ENCODE measurements at places on chromosomes 4 and X.

DNA sequence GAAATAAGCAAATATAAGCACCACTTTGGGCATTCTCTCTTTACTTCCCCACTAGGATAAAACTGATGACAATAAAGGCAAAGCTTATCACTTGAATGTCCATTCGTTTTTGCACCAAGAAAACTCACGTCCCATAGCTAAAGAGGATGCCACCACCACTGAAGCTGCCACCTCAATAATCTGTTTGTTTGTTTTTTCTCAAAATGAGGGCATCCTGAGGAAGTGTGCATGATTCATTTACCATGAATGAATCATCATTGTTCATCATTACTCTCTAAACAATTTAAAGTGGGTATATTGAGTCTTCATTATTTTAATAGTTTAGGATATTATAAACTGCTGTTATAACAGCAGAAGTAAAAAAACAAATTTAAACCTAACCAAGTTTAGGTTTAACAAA lies 168.2 kb downstream of the DCTD start:
- DNase-seq: no peak

DNA sequence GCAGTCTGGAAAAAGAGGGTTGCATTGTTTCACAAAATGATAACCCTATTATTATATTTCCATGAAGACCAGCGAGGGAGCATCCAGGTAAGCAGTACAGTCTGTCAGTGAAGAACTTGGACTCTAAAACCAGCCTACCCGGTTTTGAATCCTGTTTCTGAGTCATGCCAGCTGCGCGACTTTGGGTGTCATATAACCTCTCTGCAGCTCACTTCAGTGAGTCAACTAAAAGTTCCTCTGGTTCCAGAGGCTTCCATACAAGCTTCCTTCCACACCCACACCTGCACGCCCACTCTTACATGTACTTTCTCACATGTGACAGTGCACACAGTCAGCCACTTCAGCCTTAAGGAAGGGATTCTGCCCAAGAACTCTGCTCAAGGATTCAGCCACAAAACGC lies 49.8 kb upstream of the PRPS2 start:
- no peak for DNase-seq

- no peak for DNase-seq
Measured at GRCh38 chrX:40104985-40105834, 7.5 kb upstream of the BCOR start.

GRCh38 chrX:90883479-90883878 lies 551.2 kb upstream of the PABPC5 start:
- no peak for DNase-seq

GRCh38 chr4:174005422-174005821 lies 278.0 kb downstream of the FBXO8 start:
- DNase-seq: no peak

DNA sequence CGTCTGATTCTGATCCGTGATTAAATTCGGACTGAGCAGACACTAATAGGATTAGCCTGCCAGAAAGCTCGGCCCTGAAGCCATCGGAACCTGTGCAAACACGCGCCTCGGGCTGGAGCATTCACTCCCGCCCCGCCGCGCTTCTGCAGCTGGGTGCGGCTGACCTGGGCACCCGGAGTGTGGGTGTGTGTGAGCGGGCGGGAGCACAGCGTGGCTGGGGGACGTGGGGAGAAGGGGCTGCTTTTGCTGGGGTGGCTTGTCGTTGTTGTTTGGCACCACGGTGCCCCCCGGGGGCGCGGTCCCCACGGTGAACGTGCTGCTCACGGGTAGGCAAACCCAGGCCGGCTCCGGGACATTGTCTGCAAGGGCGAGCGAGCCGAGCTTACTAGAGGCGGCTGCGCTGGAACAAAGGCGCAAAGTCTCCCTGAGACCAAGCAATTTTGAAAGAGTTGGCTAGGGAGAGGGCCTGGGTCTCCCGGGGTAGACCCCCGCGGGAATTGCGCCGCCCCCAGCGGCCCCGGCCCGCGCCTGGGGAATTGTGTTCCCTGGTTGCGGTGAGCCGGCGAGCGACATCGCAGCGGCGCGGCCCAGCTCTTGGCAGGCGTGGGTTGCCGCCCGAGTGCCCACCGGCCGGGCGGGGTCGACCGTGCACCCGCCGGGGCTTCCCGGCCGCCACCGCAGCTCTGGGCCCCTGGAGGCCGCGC lies 1.4 kb downstream of the MAMLD1 start:
- no peak for DNase-seq

DNA sequence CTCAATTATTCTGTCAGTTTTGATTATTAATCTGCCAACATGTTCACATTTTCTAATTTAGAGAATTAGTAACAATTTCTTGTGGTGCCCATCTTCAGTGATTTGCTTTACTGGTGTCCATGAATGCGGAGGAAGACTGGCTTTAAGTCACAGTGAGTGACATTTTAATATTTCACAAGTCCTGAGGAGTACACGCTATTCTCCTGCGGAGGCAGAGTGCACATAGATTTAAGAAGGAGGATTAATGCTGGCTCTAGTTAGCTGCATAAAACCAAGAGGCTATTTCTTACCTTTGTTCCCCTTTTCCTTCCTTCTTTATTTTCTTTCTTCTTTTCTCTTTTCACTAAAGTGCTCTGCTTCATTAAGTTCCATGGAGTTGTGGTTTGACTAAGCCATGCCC lies 495.2 kb upstream of the IGFBP7 start:
- DNase-seq: no peak

DNA sequence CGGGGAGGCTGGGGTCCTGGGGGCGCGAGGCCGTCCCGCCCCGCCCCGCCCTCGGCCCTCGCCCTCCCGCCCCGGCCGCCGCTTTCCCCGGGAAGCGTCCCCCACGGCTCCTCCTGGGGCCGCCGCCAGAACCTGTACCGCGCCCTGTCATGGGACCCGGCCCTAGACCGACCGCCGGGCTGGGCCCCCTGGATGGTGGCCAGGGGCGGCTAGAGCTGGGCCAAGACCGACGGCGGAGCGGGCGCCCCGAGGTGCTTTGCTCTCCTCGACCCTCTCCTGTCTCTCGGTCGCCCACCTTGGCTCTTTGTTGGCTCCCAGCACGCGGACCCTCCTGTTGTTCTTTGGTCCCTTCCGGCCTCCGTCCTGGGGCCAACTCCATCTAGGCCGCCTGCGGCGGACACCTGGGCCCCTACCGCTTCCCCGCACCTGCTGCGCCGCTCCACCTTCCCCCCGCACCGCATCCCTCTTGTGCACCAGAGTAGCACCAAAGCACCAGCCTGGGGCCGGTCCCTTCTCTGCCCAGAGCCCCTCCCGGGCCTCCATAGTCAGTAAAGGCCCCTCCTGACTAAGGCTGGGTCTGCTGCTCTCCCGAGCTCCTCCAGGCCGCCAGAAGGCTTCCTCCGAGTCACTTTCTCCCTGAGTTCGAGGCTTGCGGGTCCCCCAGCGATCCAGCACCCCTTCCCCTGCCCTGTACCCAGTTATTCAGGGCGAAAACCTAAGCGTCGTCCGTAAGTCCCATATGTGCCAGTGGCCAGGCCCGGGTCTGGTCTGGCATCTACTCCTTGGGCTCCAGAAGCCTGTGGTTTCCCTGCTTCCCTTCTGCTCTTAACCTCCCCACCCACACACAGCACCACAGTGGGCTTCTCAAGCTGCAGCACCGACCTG lies 587 bp downstream of the TACC3 start:
- DNase-seq: no peak

GRCh38 chr4:138334346-138335016 lies 92.3 kb upstream of the SLC7A11 start:
- DNase-seq: no peak

GRCh38 chrX:110450050-110450449 lies 91.4 kb downstream of the RTL9 start:
- DNase-seq: no peak

DNA sequence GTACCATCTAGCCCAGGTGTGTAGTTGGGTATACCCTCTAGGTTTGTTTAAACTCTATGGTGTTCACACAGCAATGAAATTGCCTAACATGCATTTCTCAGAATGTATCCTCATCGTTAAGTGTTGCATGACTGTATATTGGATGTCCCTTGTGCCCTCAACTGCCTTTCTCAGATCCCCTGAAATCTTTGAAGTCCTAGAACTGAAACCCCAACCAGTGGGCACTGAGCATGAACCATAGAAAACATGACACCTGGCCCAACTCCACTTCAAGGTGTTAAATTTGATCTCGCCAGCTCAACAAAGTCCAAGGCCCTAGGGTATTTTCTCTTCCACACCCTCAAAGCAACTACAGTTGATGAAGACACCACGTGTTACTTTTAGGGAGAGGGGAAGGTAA lies 35.6 kb downstream of the GPR143 start:
- DNase-seq: no peak

GRCh38 chr4:104975617-104976016 lies 171.1 kb upstream of the TET2 start:
- no peak for DNase-seq

GRCh38 chrX:120726294-120726693 lies 96.4 kb upstream of the C1GALT1C1 start:
- no peak for DNase-seq

GRCh38 chr4:24551492-24552289 lies 32.7 kb downstream of the DHX15 start:
- no peak for DNase-seq
